ENCODE measurements at places on chromosomes 4 and X.

GRCh38 chr4:106329041-106329618 is 12.8 kb downstream of the AIMP1 start:
- peak; percentile 40 for DNase-seq

DNA sequence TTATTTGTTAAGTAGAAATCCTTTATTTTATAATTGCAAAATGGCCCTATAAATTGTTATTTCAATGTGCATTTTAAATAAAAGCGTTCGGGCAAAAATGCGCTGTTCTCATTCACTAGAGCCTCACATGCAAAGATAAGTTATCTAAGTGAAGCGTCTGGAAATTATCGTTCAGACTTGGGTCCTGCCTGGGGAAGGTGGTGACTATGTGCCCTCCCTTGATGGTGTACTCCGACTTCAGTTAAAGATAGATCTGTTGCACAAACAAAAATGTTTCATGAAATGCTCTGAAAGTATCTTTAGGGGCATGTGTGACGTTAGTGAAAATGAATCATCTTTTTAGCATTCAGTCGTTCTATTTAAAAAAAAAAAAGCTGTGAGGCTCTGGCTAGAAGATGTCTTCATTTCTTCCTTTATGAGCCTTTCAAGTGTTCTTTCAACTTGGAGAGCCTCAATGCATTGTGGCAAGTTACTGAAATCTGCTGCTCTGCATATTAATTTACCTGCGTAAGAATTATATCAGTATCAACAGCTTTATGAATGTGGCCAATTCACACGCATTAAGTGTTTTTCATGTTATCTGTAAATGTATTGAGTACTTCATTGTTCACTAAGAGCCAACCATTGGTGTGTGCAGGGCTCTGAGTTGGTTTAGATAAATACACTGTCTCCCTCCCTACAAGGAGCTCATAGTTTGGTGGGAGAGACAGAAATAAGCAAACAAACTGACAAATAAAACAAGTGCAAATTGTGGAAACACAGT is 83.0 kb downstream of the AFF1 start:
- no peak for DNase-seq

DNA sequence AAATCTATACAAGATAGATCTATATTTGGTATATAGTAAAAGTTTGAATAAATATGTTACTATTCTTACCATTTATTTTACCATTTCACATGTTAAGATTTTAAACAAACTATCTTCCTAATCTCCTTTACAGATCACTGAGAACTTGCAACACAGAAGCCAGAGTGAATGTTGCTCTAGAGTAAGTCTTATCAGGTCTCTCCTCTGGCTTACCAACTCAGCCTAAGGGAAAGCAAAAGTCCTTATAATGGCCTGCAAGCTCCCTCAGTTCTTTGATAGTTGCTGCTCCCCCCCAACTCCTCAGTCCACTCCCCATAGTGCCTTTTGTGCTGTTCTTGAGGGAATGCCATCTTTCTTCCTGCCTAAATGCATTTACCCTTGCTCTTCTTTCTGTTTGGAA is 25.7 kb upstream of the SLC7A11 start:
- no peak for DNase-seq

- DNase-seq: peak; percentile 20
Observed at GRCh38 chr4:151641167-151641566, 119.6 kb downstream of the GATB start.

DNA sequence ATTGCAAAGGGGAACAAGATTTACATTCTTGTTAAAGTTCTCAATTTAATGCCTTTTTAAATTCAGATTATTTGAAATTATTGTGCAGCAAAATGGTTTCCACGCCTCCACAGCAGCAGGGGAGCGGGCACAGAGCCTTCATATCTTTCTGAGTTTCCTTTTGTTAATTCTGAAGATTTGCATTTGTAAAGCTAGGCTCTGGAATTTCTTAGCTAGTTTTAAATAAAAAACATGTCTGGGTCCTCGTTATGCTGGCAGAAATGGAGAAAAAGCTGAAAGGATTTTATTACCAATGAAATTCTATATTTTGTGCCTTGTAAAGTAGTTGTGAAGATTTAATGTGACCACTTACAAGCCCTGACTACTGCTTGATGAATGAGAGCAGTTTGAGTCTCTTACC is 40.8 kb upstream of the MAGED1 start:
- DNase-seq: no peak

DNA sequence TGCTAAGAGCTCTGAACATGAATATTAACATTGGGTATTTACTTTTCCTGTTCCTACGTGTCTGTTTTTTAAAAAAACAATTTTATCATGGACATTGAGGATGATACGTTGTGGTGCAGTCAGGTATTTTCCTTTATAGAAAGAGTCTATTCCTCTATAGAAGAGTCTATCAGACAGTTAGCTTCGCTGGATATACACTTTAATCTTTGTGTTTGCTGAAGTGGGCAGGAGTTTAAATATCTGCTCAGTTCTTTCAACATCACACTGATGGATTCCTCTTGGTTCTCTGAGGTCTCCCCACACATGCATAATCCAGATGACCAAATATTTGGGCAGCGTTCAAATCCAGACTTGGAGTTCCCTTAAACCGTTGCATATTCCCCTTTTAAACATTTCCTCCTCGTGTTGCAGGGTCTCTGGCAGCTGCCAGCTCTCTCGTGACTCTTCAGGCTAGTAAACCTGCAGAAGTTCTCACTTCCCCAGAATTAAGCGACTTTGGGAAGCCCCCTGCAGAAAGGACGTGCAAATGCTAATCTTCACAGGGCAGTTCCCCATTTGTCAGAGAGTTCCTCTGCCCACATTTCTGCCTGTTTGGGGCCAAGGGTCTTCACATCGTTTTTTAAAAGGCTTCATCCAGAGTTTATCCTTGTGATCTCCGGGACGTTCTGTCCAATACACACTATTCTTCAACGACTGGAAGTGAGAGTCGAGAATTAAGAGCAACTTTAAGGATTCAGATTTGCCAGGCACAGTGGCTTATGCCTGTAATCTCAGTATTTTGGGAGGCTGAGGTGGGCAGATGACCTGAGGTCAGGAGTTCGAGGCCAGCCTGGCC is 20.5 kb upstream of the DHRSX start:
- DNase-seq: no peak

Data from RWPE1 (cell line).